ENCODE measurements at places on chromosomes 11 and 22. TPM values are rescaled to one million over a fixed set of nuclear protein-coding genes. Genes with fewer than 3 reads are reported as not detected.

DNA sequence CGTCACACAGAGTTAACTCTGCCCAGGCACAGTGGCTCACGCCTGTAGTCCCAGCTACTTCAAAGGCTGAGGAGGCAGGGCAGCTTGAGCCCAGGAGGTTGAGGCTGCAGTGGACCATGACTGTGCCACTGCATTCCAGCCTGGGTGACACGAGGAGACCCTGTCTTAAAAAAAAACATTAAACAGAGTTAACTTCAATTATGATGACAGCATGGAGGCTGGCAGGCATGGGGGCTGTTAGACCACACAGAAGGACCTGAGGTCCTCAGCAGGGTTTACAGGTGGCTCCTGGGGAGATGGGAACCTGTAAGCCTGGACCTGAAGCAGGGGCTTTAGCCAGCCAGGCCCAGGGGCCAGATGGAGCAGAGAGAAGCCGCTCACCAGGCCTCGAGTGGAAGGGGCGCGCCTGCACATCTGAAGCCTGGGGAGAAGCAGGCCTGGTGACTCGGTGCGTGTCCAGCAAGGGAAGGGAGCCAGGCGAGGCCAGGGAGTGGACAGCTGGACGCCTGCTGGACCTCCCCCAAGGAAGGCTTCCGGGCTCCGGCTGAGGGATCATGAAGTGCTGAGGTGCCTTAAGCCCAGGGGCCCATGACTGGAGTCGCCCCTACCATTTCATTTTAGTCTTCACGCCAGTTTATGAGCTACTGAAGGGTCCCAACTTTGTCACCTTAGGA is 25.3 kb downstream of the RPUSD4 start:
- no peak for ATAC-seq

DNA sequence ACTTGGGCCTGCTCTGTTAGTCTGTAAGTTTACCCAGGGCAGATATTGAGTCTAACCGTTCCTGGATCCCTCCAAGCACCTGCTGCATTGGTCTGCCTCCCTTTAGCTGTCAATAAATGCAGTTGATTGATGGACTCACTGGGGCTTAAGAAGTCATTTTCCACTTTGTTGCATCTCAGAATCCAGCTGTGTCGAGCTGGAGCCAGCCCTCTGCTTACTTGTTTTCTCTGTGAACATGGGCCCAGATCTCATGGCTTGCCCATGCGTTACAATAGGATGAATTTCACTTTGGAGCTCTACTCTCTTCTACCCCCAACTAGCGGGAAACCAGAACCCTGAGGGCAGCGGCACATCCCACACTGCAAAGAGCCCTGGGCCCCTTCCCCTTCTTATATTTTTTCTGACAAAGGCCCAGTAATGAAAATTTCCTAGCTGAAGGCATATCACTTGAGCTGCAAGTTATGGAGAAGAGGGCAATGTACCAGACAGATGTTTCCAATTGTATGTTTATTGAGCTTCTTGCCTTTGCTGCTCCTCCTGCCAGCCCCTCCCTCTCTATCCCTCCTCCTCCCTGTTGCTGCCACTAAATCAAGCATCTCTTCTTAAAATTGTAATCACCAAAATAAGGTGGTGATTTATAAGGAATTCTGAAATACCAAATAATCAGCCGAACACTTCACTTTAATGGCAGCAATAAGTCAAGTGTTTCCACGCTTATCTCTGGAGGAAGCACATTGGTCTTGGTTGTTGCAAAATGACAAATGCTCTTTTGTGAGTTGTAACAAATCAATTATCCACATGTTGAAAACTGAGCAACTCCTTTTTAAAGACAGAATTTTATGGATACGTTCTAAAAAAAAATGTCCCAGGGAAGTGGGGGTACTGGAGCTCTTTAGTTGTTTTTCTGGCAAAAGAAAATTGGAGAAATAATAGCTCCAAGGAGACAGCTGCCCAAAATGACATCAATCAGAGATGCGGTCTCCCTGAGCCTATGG is 212.3 kb upstream of the ZBED5 start:
- peak; percentile 42 for ATAC-seq

- ATAC-seq = no peak
Measured at GRCh38 chr11:128928400-128928799, 14.3 kb downstream of the TP53AIP1 start.

- ATAC-seq = no peak
Measured at GRCh38 chr11:69213316-69213715, 57.6 kb downstream of the SMIM38 start.

- ATAC-seq = no peak
Measured at GRCh38 chr11:128411812-128412211, 175.5 kb downstream of the ETS1 start.

DNA sequence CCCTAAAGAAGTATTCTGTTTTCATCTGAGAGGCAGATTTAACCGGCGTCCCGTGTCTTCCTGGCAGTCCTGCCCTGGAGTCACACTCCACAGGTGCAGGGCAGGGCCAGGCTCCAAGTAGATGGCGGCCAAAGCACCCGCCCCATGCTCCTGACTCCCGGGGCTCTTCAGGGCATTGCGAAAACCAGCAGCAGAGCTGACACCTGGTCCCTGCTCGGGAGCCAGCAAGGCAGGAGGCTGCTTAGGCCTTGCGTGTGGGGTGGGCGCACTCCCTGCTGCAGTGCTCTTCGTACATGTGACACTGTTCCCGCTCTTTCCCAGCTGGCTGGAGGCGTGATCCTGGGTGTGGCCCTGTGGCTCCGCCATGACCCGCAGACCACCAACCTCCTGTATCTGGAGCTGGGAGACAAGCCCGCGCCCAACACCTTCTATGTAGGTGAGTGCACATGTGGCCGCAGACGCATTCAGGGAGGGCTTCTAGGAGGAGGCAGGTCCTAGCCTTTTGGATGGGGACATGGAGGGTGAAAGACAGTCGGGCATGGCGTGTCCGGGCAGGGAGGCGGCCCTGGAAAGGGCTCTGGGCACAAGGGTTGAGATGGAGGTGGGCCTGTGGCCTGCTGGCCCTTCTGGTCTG is 10.3 kb upstream of the TSSC4 start:
- ATAC-seq = no peak

GRCh38 chr22:17348464-17349103 is 20.7 kb upstream of the CECR2 start:
- ATAC-seq = no peak

- no peak for ATAC-seq
Measured at GRCh38 chr22:45504373-45505341, 2.0 kb downstream of the FBLN1 start.

GRCh38 chr22:20279662-20280134 is 11.6 kb upstream of the RTN4R start:
- ATAC-seq = no peak

GRCh38 chr22:37259540-37260029 is 15.5 kb upstream of the RAC2 start:
- ATAC-seq = peak; percentile 78

DNA sequence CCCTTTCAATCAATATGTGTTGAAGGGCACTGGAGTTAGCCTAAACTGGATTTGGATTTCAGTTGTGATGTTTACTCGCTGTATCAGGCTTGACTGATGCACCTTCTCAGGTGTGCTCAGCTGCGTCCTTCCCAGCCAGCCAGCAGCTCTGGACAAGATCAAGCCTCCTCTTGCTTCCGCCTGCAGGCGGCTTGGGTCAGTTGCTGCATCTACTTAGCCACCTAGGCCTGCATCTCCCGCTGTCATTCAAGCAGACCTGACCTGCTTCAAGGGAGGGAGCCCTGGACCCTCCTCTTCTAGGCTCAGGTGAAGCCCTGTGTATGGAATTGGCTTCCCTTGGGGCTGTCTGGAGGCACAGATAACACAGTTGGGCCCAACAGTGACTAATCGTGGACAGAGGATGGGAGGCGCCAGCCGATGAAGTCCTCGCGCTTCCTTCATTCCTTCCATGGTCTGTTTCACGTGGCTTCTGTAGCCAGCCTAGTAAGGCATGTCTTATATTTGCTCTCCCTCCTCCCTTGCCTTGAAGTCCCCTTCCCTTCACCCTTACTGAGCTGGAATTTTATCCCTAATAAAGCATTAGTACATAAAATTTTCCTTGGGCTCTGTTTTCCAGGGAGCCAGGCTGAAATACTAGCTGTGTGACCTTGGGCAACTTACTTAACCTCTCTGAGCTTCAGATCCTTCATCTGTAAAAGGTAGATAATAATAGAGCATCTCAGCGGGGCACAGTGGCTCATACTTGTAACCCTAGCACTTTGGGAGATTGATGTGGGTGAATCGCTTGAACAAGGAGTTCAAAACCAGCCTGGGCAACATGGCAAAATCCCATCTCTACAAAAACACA is 2.1 kb upstream of the LHFPL7 start:
- no peak for ATAC-seq

- ATAC-seq = no peak
Measured at GRCh38 chr11:61162092-61162941, 1.1 kb upstream of the VPS37C start.

DNA sequence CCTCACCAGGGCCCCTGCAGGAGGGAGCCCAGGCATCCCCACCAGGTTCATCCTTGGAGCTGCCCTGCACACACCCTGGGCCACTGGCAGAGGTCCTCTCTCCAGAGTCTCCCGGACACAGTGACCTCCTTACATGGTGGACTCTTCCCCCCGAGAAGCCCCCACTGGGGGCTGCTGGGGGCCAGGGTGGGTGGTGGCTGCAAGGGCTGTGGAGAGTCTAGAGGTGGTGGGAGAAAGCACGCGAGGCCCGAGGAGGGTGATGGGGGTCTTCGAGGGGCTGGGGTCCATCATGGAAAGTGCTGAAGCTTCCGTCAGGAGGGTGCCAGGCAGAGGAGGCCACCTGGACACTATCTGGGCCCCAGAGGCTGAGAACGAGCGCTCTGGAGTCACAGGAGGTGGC is 17.6 kb downstream of the PGA5 start:
- no peak for ATAC-seq

DNA sequence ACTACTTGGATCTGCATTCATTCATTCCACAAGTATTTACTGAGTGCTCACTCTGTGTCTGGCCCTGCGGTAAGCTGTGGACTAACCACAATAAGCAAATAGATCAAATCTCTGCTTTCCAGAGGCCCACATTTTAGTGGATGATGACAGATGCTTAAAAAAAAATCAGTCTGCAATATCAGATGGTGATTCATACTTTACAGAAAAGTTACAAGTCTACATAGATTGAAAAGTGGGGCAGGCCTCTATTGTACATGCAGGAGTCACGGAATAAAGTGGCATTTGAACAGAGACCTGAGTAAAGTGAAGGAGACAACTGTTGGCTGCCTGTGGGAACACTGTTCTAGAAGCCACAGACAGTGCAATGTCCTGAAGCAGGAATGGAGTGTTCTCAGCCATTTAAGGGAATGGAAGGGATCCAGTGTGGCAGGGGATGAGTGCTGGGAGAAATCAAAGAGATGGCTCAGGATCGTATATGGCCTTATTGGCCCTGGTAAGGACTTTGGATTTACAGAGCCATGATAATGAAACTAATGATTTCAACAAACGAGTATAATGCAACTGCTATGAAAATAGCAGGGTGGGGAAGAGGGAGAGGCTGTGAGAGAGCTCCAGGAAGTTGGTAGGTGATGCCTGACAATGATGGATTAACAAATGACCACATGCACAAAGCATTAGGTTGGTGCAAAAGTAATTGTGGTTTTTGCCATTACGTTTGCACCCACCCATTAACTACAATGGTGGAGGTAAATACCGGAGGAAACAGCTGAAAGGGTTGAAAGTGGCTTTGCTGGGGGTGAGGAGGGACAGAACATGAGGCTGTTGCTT is 31.1 kb downstream of the TMEM45B start:
- peak; percentile 86 for ATAC-seq

- ATAC-seq = peak; percentile 79
Measured at GRCh38 chr11:47378010-47378835, at the start of gene SPI1. Gene SPI1, minus strand, starts transcription at chr11:47378547. Its CDS starts 194 bp downstream, at chr11:47378353.

DNA sequence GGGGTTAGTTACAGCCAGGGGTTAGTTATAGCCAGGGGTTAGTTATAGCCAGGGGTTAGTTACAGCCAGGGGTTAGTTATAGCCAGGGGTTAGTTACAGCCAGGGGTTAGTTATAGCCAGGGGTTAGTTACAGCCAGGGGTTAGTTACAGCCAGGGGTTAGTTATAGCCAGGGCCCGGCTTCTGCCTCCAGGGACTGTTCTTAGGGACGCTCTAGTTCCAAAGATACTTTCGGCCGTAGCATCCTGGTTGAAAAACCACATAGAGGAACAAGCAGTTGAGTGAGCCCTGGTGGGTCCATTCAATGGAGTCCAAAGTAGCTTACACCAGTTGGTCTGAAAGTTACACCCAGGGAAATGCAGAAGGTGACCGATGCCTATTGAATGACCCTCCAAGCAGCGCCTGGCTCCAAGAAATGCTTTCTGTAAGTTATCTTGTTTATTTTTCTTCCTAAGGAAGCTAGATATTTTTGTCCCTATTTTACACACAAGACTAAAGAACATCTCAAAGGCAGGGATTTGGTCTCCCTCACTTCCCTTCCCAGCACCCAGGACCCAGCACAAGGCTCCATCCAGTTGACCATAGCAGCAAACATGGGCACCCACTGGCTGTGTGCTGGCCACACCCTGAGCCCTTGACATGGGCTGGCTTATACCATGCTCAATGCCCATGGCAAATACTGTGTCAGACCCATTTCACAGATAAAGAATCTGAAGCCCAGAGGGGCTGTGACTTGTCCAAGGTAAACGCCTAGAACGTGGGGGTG is 49.7 kb upstream of the SHISAL1 start:
- ATAC-seq = no peak

DNA sequence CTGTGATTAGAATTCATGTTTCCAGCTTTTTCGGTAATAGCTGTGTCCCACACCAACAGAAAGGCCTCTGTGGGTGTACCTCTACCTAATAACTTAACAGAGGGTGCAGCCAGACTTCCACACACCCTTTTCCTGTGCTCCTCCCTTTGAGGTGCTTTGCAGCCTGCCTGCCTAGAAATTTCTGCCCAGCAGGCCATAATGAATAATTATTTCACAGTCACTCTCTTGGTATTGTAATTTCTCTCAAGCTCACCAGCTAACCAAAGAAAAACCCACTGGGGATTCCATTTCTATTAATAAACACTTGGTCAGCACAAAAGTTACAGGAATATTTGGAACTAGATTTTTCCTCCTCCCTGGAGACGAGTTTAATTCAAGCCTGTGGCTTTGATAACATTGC is 13.3 kb downstream of the WT1 start:
- ATAC-seq = no peak

GRCh38 chr11:33329705-33330329 is 72.6 kb downstream of the HIPK3 start:
- ATAC-seq = no peak

DNA sequence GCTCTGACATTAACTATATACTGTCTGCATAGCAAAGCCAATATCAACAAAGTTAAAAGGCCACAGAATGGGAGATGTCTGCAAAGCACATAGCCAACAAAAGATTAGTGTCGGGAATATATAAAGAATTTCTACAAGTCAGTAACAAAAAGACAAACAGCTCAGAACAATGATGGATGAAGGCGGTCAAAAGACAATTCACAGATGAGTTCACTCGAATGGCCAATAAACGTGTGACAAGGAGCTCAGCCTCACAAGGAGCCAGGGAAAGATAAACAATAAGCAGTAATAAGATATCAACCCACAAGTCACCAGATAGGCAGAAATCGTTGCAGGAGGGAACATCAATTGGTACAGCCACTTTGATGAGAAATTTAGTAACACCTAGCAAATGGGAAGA is 106.0 kb upstream of the ISX start:
- no peak for ATAC-seq

Gene OR5P2
- 0.68 TPM for total RNA-seq

Gene ACR
- not detected for total RNA-seq

Gene KLHL35
- total RNA-seq = 4.9 TPM

Gene SLC22A25
- total RNA-seq = not detected

Gene SULT4A1
- total RNA-seq = not detected

Gene SLC25A45
- 1.0 TPM for total RNA-seq

Gene RAB36
- 3.1 TPM for total RNA-seq

Gene BUD13
- 16.6 TPM for total RNA-seq

Gene SYCE3
- not detected for total RNA-seq

Gene TIGD3
- 1.4 TPM for total RNA-seq

Gene DDI1
- total RNA-seq = 2.8 TPM

Gene NRIP3
- 19.4 TPM for total RNA-seq

Gene OR8D4
- 0.10 TPM for total RNA-seq

Gene P2RY6
- total RNA-seq = 0.38 TPM
